ENCODE measurements at places on chromosomes 3 and 15.

- no peak for DNase-seq
Observed at GRCh38 chr15:82066455-82066854, 20.6 kb upstream of the MEX3B start.

GRCh38 chr3:47394881-47395280 is 14.1 kb downstream of the PTPN23 start:
- no peak for DNase-seq

GRCh38 chr3:186143250-186143649 is 34.4 kb upstream of the ETV5 start:
- no peak for DNase-seq

GRCh38 chr3:104460477-104461406 is 906.0 kb upstream of the ALCAM start:
- no peak for DNase-seq

DNA sequence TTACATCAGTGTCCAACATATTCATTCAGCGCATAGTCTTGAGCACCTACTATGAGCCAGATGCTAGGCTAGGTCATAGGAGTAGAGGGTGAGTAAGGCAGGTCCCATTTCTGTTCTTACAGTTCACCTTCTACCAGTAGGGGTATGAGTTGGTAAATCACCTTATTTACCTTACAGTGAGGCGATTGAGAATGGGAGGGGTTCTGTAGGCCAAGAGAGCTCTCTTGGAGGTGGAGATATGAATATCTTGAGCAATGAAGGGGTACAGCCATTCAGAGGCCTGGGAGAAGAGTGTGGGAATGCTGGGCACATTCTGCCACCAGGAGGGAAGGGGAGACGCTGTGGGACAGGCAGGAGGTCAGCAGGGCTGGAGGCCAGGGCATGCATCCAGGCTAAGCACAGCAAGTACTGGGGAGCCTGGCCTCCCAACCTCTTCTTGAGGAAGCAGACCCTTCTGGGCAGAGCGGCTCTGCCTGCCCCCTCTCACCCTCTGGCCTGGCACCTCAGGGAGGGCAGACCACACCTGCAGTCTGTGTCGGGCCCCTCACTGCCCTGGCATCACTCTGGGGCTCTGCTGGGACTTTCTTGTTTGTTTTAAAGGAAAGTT is 123.4 kb downstream of the EEFSEC start:
- no peak for DNase-seq

GRCh38 chr3:50278880-50279224 is at the start of gene LSMEM2:
TSS of gene LSMEM2 (plus strand) at chr3:50279087. CDS start at chr3:50279114, 27 bp downstream.
- no peak for DNase-seq
